Chondrocyte (in vitro differentiated cells): ENCODE measurements at places on chromosomes 5 and 9.

GRCh38 chr9:121963528-121963995 lies 129.5 kb downstream of the TTLL11 start:
- DNase-seq: no peak

GRCh38 chr5:135462304-135462703 lies 10.2 kb upstream of the TIFAB start:
- DNase-seq: peak; percentile 19

- no peak for DNase-seq
Measured at GRCh38 chr9:38240051-38240450, 152.5 kb upstream of the ALDH1B1 start.

DNA sequence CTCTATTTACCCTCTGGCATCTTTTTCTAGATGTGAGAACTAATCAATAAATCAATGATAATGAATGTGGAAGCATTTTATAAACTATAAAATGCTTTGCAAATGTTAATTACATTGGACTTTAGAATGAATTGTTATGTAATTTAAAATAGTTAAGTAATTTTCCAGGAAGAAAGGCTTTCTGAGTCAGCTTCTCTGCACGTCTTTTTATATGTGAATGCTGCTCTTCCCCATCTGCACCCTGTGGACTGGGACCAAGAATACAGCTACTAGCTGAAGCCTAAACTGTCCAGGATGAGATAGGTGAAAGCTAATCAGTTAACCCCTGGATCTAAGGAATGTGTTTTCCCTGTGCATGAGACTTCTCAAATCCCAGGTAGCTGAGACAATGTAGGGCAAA lies 292.9 kb downstream of the NR3C1 start:
- DNase-seq: no peak

GRCh38 chr9:24776226-24776625 lies 230.5 kb upstream of the IZUMO3 start:
- DNase-seq: no peak

GRCh38 chr9:101673642-101674041 lies 64.8 kb downstream of the GRIN3A start:
- no peak for DNase-seq

- DNase-seq: no peak
Measured at GRCh38 chr9:36499174-36499890, 73.4 kb upstream of the MELK start.

DNA sequence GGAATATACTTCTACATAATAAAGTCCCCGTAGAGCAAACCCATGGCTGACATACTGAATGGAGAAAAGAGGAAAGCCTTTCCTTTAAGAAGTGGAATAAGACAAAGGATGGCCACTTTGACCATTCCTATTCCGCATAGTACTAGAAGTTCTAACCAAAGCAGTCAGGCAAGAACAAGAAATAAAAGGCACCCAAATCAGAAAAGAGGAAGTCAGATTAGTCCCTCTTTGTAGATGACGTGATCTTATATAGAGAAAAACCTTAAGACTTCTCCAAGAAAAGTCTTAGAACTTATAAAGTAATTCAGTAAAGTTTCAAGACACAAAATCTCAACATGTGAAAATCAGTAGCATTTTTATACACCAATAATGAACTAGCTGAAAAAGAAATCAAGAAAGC lies 133.9 kb downstream of the GIN1 start:
- DNase-seq: no peak

GRCh38 chr5:139474890-139475791 lies 4.3 kb downstream of the SMIM33 start:
- no peak for DNase-seq

- DNase-seq: no peak
Measured at GRCh38 chr5:78905084-78905938, 79.8 kb downstream of the ARSB start.

- peak; percentile 39 for DNase-seq
Measured at GRCh38 chr5:179768326-179769085, 25.3 kb upstream of the LTC4S start.

GRCh38 chr9:23542927-23543326 lies 283.1 kb downstream of the ELAVL2 start:
- DNase-seq: no peak

DNA sequence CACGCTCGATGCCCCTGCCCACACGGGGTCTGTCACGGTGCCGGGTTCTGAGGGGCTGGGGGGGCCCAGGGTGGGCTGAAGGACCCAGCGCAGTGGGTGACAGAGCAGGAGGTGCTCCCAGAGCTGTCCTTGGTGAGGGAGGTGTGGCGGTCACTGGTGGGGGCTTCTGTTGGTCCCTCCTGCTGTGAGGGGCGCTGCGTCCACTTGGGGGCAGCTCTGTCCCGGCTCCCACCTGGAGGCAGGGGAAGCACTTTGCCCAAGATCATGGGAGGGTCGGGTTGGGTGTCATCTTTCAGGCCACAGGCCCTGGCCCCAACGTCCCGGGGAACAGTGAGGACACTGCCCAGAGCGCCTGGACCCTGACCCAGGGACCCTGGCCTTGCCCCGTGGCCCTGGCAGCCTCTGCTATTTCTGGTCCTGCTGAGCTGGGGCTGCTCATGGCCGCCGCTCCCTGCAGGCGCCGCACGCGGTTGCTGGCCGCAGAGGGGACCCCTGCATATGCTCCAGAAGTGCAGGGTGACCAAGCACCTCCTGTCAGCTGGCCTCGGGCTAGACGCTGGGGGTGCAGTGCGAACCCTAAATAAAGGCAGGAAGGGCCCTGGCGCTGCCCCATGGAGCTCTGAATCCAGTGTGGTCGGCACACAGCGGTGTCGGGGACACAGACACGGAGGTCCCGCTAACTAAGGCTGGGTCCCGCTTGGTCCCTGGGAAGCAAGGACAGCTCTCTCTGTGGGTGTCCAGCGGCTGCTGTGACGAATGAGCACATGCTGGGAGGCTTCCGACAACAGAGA lies 11.6 kb upstream of the RNU6ATAC start:
- DNase-seq: peak; percentile 87

DNA sequence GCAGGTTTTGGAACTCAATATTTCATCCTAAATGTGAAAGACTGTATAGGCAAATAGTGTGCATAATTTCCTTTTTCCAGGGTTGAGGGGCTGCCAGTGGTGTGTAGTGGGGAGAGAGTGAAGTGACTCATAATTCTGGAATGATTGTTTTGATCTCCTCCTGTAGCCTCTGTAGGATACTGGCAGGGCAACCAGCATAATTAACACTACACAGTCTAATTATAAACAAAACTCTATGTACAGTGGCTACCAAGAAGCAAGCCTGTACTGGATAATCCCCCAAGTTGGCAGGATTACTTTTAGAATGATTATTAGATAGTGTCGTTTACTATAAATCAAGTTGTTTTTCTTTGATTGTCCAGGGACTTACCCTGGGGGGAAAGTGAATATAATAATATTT lies 32.2 kb downstream of the LNPEP start:
- DNase-seq: no peak

- no peak for DNase-seq
Measured at GRCh38 chr9:127614961-127615360, 2.9 kb downstream of the STXBP1 start.

- no peak for DNase-seq
Measured at GRCh38 chr9:75176037-75176436, 87.7 kb downstream of the OSTF1 start.

- peak; percentile 42 for DNase-seq
Measured at GRCh38 chr5:142385194-142385593, 60.4 kb upstream of the SPRY4 start.

GRCh38 chr5:143153332-143154119 lies 250.0 kb downstream of the NR3C1 start:
- no peak for DNase-seq

- no peak for DNase-seq
Measured at GRCh38 chr9:71752352-71752751, 16.0 kb downstream of the CEMIP2 start.
